GM23338 (cell line): ENCODE measurements at places on chromosomes 1 and 21. TPM values are rescaled to one million over a fixed set of nuclear protein-coding genes. Genes with fewer than 3 reads are reported as not detected.

PPIAL4G gene
- not detected in 2 replicates for total RNA-seq

DNA sequence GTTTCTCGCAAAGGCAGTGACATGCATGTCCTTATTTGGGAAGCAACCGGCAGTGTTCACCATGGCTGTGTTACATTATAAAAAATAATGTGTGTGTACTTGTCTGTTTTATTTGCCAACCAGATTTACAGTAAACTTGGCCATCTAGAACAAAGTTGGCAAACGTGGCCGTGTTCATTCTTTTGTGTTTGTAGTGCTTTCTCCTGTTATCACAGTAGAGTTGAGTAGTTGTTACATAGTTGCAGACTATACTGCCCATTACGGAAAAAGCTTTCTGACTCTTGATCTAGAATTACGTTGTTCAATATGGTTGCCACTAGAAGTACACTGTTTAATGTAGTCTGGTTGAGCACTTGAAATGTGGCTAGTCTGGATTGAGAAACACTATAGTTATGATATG is 19.4 kb downstream of the SOAT1 start:
- DNase-seq: no peak

GRCh38 chr21:36749935-36750575 is 51.1 kb downstream of the SIM2 start:
- DNase-seq: peak; percentile 98

DNA sequence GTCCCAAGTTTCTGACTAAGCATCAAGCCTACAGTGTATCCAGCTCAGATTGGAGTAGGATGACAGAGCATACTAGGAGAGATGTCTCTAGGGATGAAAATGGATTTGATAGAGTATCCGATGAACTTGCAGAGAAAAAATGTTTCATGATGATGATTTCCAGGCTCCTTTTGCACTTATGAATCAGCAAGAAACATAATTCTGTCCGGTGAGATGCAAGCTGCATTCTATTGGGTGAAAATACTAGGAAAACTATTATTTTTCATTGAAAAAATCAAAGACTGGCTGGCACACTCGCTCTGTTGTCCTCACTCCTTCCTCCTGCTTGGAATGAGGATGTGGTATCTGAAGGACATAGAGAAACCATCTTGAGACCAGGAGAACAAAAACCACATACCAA is 35.4 kb upstream of the RAB3GAP2 start:
- DNase-seq: no peak

DNA sequence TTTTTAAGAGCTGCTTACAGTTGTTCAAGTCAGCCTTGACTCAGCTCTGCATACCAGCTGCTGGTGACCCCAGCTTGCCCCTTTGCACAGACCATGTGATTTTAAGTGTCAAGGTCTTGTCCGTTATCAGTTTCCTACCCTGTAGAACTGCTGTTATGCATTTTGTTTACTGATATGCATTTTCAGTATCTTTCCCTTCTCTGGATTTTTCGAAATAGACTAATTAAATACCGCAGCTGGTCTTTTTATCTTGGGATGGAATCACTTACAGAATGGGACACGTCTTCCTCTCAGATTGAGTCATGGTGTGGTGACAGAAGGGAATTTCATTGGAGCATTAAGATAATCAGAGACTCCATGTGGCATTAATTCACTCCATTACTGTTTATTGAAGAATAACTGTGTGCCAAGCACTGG is 145.6 kb downstream of the FMN2 start:
- no peak for DNase-seq

COL8A2 gene
- total RNA-seq: 4.9 and 5.0 TPM in 2 replicates

TFF2 gene
- not detected in 2 replicates for total RNA-seq

GRCh38 chr1:14755518-14756252 is 157.2 kb downstream of the KAZN start:
- no peak for DNase-seq

GRCh38 chr1:143691400-143691891 is 280.3 kb downstream of the FAM72C start:
- peak; percentile 5 for DNase-seq

GRCh38 chr1:21818656-21819055 is 6.6 kb downstream of the LDLRAD2 start:
- peak; percentile 81 for DNase-seq

GRCh38 chr1:182601416-182601786 is 2.8 kb downstream of the RGS16 start:
- DNase-seq: peak; percentile 96

VAV3 gene
- total RNA-seq: 11.3 and 11.4 TPM in 2 replicates

- DNase-seq: no peak
Observed at GRCh38 chr1:82388679-82389078, 587.9 kb downstream of the ADGRL2 start.

DNA sequence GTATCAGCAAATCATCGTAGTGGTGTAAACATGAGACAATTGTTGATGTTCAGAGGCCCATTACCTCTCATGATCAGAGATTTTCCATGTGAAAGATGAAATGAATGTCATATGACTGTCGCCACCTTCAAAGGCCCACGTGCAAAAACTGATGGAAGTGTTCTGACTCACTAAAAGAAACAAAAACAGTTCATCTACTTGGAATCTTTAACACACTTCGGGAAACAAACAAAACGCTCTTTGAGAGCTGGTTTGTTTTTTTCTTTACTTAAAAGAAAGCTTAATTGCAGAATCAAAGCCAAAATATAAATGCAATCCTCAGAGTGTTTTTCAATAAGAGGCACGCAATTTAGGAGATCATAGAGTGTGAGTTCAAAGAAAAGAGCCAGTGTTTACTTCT is 100.8 kb downstream of the PLPPR4 start:
- DNase-seq: no peak

KHDC4 gene
- 56.0 and 57.7 TPM in 2 replicates for total RNA-seq

DNA sequence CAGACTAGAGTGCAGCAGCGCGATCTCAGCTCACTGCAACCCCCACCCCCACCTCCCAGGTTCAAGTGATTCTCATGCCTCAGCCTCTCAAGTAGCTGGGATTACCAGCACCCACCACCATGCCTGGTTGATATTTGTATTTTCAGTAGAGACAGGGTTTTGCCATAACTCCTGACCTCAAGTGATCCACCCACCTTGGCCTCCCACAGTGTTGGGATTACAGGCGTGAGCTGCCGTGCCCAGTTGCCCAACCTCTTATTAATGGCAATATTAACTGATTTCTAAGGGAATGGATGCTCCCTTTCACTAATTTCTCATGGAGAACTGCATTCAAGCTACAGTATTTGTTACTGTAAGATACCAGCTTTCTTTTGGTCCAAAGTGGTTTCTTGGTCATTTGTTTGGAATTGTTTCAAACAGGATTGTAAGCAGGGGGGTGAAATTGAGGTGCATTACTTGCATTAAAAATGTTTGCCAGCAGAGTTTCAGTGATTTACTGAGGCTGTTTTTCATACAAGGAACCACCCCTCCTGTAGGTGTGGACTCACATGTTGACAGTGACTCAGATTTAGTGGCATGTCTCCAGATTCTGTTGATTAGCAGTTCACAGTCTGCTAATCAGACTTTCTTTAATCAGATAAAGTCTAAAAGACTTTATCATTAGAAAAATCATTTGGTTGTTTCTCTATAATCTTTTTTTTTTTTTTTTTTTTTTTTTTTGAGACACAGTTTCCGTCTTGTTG is 3.9 kb upstream of the TGFBR3 start:
- DNase-seq: no peak

- no peak for DNase-seq
Observed at GRCh38 chr1:2344744-2345296, 46.5 kb downstream of the MORN1 start.

DNA sequence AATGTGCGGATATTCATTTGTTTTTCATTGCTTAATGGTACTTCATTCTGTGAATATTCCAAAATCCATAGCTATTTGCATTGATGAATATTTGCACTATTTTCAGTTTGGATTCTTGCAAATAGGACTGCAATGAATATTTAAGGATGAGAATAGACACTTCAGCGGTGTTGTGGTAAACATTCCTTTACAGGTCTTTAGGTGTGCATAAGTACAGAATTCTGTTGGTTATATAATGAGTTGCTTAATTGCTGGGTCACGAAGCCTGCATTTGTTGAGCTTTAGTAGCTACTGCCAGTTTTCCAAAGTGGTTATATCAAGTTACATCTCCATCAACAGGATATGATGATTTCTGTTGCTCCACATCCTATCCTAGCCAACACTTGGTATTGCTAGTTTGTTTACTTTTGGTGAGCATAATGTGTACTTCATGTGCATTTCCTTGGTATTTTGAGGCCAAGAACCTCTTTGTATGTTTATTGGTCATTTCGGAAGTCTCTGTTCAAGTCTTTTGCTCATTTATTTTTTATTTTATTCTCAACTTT is 64.2 kb upstream of the CYYR1 start:
- no peak for DNase-seq

DNA sequence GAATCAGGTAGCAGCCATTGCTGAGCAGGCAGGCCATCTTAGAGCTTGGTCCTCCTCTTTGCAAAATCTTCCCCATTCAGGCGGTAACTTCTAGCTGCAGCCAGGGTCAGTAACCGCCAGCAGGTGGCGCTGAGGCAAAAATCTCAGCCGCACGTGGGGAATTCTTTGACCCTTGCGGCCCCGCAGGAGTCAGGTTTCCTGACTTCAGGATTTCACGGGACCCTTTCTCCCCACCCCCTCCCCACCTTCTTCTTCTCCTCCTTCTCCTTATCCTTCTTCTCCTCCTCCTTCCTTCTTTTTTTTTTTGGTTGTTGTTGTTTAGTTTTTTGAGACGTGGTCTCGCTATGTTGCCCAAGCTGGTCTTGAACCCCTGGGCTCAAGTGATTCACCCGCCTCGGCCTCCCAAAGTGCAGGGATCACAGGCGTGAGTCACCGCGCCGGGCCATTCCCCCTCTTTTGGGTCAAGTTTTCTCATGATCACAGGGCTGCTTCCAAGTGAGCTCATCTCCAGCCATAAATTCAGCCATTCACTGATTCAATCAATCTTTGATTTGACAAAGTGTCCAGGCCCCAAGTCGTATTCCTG is 33.4 kb upstream of the TENT5B start:
- DNase-seq: peak; percentile 91

- DNase-seq: no peak
Observed at GRCh38 chr1:169576935-169577331, 9.3 kb downstream of the F5 start.

DNA sequence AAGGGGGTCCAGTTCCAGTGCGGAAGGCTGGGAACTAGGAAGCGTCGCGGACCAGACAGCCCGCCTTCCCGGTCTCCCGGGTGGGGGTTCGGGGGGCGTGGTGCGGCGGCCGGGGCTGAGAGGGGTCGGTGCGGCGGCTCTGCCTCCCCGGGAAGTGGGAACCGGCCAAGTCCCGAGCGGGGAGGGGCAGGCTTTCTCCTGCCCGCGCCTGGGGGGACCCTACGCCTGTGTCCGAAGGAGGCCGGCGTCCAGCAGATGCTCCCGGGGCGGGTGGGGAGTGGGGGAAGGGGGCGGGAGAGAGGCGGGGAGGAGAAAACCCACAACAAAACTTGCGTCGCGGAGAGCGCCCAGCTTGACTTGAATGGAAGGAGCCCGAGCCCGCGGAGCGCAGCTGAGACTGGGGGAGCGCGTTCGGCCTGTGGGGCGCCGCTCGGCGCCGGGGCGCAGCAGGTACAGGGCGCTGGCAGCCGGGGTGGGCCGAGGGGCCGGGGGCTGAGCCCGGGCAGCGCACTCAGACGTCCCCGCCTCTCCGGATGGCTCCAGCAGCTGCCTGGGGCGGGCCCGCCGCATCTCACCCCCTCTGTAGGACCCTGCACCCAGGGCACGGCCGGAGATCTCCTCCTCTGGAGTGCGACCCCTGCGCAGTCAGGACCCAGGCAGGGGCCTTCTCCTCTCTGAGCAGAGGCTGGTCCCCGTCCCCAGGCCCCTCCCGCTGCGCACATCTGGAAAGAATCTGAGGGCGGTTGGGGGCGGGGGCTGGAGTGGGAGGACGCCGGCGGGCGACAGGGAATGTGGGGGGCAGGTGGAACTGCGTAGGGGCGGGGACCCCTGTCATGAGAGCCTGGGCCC is at the start of gene PODN:
TSS of gene PODN (plus strand) at position 355 of the 849 bp plus-strand sequence. CDS start 7,643 bp downstream, outside the sequence.
- DNase-seq: peak; percentile 59

GRCh38 chr1:5198328-5198727 is 543.9 kb downstream of the AJAP1 start:
- DNase-seq: no peak

- DNase-seq: no peak
Observed at GRCh38 chr1:184283999-184284398, 102.8 kb upstream of the C1orf21 start.

DNA sequence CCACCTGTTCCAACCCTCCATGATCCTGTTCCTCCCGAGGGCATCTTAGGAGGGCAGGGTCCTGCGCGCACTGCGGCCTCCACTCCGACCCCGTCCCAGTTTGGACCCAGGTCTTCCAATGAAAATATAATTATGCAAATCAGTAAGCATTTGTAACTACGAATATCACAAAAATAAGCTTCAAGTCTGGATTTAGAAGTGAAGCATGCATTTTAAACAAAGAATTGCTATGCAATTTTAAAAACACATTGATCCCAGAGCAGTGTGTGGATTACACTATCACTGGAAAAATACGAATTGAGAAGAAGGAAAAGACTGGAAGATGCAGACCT is 673 bp downstream of the PRMT2 start:
- DNase-seq: no peak

DNA sequence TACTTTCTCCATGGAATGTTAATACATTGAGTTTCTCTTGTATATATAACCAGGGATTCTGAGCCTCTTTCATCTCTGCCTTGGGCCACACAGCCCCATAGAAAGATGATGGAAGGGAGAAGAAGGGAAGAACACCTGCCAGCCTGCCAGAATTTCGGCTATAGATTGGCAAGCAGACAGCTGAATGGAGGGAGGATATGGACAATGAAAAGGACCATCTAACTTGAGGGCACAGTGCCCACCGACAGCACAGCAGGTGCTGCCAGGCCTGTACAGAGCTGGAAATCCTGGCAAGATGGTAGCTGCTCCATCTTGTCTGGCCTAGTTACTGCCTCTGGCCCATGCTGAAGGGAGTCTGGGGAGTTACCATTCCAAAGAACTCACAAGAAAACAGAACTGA is 244.3 kb downstream of the FGGY start:
- no peak for DNase-seq

ST6GALNAC3 gene
- 11.6 and 14.2 TPM in 2 replicates for total RNA-seq

DNA sequence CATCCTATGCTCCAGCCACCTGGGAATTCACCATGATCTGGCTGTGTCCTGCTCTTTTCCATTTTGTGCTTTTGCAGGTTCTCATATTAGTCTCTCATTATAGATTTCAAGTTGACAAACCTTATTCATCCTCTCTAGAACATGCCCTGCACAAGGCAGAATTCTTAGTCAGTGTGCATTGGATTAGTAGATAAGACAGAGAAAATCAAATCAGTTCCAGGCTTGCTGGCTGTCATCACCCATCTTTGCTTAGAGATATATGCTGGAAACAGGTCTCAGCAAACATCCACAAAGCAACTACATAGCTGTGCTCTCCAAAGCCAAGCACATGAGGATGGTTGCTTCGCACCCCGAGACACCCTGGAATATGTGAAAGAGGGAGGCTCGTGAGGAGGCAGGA is 24.8 kb downstream of the TSPAN2 start:
- DNase-seq: no peak

- peak; percentile 22 for DNase-seq
Observed at GRCh38 chr1:30103708-30104411, 619.5 kb downstream of the MATN1 start.

- DNase-seq: no peak
Observed at GRCh38 chr1:79457562-79458224, 451.2 kb upstream of the ADGRL4 start.
